ENCODE measurements at places on chromosomes 2 and 18.

DNA sequence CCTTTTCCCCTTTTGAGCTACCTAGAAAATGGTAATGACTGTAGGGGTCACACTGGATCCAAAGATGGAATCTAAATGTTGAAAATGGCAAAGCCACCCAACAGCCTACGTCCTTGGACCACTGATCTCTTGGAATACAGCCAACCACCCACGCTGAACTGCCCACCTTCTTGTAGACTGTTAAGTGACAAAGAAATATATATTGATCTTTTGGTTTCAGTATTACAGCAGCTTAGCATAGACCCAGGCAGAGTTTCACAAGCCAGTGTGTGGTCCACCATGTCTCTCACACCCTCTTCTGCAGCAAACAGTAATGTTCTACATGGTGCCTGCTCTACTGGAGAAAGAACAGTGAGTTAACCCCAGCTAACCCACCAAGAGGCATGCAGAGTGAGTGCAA lies 20.2 kb downstream of the CACNB4 start:
- no peak for DNase-seq

DNA sequence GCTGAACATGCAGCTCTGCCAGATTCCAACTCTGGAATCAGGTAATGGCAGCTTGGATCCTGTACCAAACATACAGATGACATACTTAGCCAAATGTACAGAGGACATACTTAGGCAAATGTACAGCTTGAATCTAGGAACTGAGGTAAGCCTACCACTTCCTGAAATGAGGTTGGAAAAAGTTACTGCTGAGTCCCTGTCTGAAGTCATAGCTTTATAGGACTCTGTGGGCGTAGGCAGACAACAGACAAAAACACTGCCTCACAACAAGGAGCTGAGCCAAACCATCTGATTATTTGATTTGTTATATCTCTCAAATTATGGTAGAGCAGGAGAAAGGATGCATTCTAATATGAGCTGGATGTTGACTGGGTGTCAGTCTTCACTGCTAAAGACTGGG lies 290.2 kb upstream of the TCF4 start:
- DNase-seq: no peak

GRCh38 chr2:162798407-162798806 lies 40.2 kb downstream of the KCNH7 start:
- DNase-seq: no peak

DNA sequence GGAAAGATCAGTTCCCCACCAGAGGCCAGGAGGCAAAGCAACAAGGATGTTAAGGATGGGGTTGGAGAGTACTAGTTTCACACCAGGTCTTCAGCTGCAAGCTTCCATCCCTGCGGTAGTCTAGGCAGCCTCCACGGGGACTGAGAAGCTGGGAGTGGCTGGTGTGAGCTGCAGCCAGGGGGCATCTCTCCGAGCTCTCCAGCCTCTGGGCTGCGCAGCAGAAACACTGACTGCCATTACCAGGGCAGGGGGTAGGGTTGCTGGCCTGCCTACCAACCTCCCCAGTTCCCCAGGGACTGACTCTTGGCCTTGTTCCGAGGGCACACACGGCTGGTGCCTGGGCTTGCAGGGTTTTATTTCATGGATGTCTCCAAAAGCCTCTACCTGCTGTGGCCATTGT lies 15.9 kb downstream of the GATA6 start:
- no peak for DNase-seq

DNA sequence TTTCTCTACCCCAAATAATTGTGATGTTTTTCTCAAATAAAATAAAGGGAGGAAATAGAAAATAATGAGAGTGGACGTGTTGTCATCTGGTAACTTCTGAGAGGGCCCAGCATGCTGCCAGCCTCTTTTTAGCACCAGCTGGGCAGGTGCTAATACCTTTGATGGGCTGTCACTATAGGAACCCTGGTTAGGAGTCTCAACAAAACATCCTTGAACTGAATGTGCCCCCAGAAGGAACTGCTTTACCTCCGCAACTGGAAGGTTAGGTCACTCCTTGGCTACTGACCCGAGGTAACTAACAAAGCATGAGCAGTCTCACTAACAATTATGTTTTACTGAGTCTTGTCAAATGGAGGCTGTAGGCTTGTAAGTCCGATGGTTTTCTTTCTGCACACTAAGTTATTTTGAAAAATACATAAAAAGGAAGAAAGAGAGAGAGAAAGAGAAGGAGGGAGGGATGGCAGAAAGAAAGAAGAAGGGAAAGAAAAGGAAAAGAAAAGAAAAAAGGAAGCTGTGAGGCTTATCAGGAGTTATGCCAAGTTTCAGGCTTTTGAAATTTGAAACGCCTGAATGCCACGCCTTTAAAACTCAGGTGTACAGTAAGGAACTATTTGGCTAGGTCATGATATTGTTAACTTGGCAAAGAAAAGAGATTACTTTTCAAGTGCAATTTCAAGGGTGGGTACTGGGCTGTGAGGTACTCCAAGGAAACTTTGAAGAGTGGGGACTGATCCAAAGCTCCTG lies 91.0 kb downstream of the TGIF1 start:
- DNase-seq: no peak

GRCh38 chr2:135150725-135151124 lies 98.6 kb downstream of the RAB3GAP1 start:
- no peak for DNase-seq

GRCh38 chr18:48077291-48077690 lies 146.8 kb upstream of the SMAD2 start:
- DNase-seq: no peak

- DNase-seq: no peak
Measured at GRCh38 chr2:55869637-55870325, 53.8 kb downstream of the EFEMP1 start.

Data from central memory CD4-positive, alpha-beta T cell (primary cell).